ENCODE measurements at places on chromosomes 1 and 21.

GRCh38 chr1:33094971-33095604 lies 14.1 kb downstream of the AZIN2 start:
- DNase-seq, result no peak

GRCh38 chr1:186498695-186499389 lies 37.9 kb upstream of the PDC start:
- no peak for DNase-seq

DNA sequence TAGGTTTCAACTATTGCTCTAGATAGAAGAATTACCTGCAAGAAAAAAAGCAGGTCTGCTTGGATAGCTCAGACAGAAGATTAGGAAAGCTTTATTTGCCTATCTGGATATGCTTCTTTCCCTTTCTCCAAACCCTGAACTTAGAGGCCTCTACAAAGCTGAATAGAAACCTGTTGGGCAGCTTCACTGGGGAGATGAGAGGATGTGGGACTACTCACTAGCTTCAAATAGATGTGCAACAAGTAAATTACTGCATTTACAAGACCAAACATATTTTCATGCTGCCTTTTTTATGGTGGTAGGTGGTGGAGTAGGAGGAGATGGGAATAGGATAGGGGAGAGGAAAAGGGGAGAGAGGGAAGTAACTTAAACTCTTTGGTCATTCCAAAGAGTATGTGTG lies 6.4 kb downstream of the CLCA2 start:
- no peak for DNase-seq

DNA sequence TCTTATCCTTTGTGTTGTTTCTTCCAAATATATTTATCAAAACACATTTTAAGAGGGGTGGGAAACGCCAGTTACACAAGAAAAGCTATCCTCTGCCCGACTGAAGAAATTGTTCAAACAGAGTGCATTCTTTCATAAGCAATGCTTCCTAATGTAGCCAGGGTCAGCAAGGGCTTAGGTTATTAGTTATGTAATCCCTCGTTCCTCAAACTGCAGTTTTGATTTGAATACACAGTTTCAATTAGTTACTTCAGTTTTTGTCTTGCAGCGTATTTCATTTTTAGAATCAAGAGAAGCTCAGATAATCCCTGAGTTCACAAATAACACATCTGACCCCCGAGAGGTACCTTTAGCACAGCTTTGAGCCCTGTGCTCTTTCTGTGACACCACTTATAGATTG lies 141.7 kb upstream of the NRIP1 start:
- DNase-seq, result no peak

DNA sequence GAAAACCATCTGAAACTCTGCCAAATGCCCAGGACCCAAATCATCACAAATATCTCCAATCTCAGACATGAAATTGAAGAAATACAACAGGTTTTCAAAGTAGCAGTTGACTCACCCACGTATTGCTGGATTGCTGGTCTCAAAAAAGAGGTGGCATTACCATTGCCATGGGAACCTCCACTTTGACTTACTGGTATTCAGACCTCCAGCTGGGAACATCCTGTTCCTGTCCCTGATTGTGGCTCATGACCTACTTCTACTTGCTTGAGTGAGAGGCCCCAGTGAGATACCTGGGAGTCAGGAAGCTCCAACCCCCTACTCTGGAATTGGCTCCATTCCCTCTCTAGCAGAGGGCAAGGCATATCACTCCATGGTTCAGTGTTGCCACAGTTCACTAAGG lies 64.6 kb downstream of the NMNAT2 start:
- DNase-seq, result no peak

GRCh38 chr1:32349211-32349708 lies 13.0 kb downstream of the FAM229A start:
- no peak for DNase-seq

GRCh38 chr1:212737559-212737958 lies 37.9 kb upstream of the BATF3 start:
- DNase-seq, result no peak

DNA sequence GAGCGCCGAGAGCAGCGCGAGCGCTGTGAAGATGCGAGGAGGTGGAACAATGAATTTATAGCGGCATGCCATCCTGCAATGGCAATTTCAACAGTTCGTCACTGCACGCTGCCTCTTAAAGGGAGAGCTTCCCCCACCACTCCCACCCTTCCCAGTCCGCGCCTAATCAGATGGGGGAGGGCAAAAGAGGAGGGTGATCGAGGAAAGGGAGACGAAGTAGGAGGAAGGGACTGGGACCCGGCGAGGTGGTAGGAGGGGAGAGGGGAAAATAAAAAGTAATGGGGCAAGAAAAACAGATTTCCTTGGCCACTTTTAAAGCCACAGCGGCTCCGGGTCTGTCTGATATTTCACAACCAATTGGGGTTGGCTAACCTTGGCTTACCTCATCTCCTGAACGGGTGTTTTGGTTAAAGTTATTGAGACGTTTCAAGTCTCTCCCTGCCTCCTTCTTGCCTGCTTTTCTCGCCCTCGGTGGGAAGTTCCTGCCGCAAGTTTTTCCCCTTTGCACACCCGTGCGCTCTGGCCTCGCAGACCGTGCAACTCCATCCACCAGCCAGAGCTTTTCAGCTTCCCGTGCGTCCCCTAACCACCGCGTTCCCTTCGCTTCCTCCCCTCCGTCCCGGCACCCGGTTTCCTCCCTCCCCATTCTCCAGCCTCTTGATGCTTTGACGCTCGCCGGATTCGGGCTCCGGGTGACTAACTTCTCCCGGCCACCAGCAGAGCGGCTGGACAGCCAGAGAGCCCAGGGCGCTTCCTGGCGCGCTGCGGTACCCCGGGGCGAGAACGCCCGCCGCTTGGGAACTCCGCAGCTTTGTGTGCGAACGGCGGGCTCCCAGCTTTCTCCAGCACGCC lies at the start of gene ADAMTS5:
TSS of gene ADAMTS5 (minus strand) at position 27 of the 852 bp plus-strand sequence. CDS start 697 bp downstream, outside the sequence.
- DNase-seq, result no peak

DNA sequence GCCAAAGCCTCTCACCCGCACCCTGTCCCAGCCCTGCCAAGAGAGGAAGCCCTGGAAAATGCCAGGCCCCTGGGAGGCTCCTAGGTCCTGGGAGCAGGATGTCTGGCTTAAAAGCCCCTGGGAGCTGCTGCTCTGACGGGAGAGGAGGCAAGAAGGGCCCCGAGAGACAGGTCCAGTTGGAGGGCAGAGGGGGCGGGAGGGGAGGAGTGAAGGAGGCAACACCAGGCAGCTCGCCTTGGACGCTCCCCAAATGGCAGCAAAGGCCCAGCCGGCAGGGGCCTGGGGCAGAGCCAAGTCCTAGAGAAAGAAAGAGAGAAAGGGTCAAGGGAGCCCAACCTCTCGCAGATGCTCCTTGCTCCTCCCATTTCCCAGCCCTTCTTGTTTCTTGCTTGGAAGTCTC lies 6.8 kb downstream of the ETV3L start:
- no peak for DNase-seq

DNA sequence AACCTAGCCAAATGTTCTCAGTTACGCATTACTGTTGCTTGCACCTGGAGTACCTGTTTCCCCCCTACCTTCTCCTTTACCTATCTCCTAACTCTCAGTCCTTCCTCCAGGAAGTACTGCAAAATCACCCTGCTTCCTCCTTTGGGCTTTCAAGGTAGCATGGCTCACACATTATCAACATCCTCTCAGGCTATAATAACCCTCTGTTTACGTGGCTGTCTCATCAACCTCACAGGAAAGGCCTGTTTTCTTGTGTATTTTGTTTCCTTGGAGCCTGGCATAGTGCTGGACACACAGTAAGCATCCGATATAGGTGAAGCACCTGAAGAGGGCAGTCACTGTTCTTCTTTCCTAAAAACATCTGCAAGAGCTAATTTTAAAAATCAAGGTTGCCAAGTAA lies 32.7 kb upstream of the ANGPTL7 start:
- DNase-seq, result no peak

DNA sequence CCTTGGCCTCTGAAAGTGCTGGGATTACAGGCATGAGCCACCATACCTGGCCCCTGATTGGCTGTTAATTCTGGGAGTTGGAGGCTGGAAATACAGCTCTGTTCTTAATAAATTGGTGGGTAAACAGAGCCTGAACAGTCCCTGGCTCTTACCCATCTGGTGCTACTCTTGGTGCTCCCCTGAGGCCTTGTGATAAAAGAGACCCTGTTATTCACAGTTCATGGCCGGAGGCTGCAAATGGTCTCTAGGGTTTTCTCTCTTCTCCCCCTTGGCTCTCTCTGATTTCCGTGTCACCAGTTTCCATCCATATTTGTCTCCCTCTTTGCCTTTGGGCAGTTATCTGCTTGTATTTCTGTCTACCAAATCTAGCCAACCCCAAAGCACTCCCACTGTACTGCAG lies 17.2 kb downstream of the NFASC start:
- no peak for DNase-seq

DNA sequence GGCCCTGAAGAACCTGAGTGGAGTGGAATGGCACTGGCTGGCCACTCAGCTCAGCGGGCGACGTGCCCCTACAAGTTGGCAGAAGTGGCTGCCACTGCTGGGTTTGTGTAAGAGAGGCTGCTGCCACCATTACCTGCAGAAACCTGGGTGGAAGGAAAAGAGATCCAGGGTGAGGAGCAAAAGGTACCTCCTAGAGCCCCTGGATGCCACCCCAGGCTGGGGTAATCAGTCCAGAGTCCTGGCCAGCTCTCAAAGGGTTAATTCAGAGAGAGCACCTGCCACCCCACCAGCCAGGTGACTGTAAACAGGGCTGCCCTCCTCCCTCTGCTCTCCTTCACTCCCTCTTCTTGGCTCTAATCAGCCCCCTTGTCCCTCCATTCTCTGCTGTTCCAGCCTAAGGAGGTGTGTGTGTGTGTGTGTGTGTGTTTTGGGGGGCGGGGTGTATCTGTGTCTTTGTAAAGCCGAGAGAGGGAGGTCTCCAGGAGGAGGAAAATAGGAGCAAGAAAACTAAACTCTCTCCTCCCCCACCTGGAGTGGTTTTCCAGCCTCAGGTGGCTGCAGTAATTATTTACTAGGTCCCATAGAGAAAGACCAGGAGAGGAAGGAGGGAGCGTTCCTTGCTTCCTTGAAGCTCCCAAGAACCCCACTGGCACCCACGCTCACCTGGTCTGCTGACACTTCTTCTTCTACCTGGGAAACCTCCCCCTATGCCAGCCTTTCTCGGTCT lies 12.6 kb downstream of the TRIM46 start:
- no peak for DNase-seq

GRCh38 chr1:239644604-239645003 lies 258.2 kb downstream of the CHRM3 start:
- no peak for DNase-seq

- no peak for DNase-seq
Observed at GRCh38 chr21:41167348-41168342, at the start of gene BACE2. Gene BACE2 (plus strand): TSS chr21:41168160. CDS start chr21:41168264, 104 bp downstream.

DNA sequence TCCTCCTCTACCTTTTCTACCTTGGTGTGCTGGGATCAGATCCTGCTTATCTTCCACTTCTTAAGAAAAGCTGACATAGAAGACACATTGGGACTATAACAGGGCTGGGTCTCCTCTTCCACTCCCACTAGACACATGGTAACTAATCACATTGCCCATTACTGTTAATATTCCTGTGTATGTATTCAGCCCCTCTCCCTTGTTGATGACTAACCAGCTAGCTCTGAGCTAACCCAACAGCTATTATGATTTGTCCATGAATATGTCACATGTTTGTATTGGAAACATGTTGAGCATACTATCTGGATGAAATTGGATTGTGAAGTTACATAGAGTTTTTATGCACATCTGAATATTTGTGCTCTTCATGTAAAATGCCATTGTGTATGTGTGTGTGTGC lies 52.9 kb downstream of the MPZL1 start:
- DNase-seq, result no peak

- no peak for DNase-seq
Observed at GRCh38 chr1:172252321-172252720, 168.2 kb upstream of the C1orf105 start.

DNA sequence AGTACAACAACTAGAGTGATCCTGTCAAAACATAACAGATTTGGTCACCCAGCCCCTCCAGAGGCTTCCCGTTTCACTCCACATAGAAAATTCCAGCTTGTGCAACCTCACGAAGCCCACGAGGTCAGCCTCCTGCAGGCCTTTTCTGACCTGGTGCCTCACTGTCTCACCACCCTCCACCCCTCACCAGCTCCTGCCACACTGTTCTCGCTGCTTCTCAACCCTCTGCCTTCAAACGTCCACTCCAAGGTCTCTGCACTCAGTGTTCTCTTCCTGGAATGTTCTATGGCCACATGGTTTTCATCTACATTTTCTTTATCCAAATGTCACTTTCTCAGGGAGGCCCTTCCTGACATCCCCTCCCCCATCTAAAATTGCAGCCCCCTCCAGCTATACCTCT lies 178.9 kb downstream of the DHRS3 start:
- DNase-seq, result no peak

DNA sequence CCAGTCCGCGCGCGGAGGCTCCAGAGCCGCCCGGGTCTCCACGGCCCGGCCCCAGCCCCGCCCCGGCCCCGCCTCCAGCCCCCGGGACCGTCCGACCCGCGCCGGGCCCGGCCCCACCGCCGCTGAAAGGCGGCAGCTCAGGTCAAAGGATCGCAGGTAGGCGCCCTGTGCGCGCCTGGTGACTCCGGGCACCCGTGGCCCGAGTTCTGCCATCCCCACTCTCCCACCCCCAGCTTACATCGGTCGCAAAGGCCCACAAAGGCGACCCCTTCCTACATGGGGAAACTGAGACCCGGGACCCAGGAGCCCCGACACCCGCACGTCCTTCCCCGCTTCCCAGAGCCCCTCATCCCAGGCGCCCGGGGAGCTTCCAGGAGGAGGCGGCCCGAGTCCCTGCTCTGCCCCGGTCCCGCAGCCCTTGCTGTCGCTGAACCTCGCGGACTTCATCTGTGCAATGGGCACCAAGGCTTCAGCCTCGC lies at the start of gene TMEM200B:
TSS of gene TMEM200B (minus strand) at position 17 of the 479 bp plus-strand sequence. CDS start 2,075 bp downstream, outside the sequence.
- DNase-seq, result no peak

GRCh38 chr1:25342846-25343245 lies 4.7 kb downstream of the TMEM50A start:
- no peak for DNase-seq

DNA sequence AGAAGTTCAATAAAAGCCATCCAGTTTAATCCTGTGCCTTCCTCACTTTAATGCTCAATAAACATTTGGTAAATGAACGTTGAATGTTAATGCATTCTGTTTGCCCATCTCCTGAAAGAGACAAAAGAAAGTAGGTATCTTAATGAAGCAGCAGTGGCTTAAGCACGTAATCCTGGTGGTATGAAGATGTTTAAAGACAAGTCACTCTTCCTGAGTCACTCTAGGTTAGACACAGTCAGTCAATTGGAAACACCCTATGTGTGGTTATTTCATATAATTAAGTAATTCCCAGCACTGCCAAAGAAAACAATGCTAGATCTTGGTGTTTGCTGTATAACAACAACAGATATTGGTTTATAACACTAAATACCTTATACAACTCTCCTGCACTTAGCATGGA lies 334.0 kb upstream of the FMN2 start:
- no peak for DNase-seq

- no peak for DNase-seq
Observed at GRCh38 chr1:152078831-152079441, 9.9 kb downstream of the TCHHL1 start.

- no peak for DNase-seq
Observed at GRCh38 chr1:215375381-215375780, 191.7 kb upstream of the KCTD3 start.

DNA sequence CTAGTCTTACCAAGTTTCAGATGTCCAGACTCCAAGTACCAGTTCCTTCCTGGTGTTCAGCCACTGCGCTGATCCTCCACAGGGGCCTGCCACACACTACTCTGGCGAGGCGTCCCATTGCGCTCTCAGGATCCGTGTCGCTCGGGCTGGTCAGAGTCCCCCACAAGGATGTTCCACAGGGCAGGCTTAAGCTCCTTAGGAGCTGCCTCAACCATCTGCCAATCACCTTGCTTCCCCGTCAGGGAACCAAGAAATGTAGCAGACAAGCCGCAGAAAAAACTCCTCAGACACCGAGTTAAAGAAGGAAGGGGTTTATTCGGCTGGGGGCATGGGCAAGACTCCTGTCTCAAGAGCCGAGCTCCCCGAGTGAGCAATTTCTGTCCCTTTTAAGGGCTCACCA lies 9.8 kb downstream of the OR2W3 start:
- no peak for DNase-seq
